ENCODE measurements at places on chromosomes 11 and 22.

DNA sequence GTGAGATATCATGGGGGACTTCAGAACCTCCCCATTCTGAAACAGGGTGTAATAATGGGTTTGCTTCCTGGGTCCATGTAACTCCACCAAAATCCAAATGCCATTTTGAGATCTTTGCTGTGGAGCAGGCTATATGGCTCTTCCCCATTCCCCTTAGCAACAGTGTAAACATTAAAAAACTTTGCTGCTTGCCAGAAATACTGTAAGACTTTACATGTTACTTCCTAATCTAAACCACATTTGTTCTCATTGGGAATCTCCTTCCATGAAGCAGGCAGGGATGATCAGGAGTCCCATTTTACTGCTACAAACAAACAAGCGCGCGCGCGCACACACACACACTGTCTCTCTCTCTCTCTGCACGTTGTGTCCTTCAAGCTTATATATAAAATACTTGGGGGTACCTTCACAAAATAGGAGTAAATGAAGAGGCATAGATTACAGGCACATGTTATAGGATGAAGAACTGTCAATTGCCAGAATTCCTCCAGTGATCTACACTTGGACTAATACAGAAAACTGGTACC lies 86.5 kb downstream of the ANO3 start:
- DNase-seq = peak; percentile 82

GRCh38 chr22:39932918-39933649 lies 27.1 kb upstream of the TMA7B start:
- no peak for DNase-seq

- no peak for DNase-seq
Measured at GRCh38 chr11:85756401-85757200, 54.3 kb downstream of the SYTL2 start.

DNA sequence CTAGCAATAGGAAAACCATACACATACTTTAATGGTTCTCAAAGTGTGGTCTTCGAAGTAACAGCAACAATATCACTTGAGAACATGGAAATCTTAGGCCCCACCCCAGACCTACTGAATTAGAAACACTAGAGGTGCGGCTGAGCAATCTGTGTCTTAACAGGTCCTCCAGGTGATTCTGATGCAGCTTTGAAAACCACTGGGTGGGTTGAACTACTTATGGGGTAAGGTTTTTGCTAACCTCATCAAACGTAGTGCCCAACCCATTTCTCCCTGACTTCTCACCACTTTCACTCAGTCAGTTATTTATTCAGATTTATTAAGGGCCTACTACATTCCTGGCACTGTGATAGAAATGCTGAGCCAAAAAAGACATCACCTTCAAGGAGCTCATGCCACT lies 3.7 kb downstream of the MPZL2 start:
- DNase-seq = no peak

- DNase-seq = no peak
Measured at GRCh38 chr11:129189646-129190045, 2.5 kb downstream of the ARHGAP32 start.

DNA sequence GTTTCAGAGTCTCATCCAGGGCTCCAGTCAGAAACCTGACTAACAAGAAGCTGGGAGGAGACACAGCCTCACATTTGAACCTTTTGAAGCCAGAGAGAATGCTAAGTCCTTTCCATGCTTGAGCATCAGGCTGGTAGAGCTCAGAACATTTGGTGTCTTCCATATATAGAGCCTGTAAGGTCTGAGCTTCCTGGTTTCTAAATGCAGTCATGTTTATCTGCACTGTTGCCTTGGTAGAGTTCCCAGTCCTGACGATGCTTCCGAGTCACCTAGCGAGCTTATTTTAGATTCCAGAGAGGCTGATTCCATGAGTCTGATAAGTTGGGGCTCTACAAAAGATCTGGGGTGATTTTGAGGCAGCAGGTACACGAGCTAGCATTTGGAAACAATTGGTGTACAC lies 68.4 kb upstream of the SORL1 start:
- no peak for DNase-seq

DNA sequence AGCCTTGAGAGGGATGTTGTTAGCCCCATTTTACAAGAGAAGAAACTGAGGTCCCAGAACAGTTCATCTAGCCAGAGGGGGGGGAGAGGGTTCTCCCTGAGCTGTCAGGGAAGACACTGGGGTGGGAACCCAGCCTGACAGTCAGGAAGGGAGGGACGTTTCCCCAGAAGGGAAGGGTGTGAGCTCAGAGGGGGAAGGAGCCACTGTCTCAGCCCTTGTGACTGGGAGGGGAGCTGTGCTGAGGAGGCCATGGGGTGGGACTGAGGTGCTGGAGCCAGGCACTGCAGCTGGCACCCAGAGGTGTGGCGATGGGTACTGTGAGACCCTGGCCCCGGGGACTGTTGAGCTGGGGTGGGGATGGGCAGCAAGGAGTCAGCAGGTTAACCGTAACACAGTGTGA lies 35.7 kb downstream of the DAGLA start:
- DNase-seq = no peak

DNA sequence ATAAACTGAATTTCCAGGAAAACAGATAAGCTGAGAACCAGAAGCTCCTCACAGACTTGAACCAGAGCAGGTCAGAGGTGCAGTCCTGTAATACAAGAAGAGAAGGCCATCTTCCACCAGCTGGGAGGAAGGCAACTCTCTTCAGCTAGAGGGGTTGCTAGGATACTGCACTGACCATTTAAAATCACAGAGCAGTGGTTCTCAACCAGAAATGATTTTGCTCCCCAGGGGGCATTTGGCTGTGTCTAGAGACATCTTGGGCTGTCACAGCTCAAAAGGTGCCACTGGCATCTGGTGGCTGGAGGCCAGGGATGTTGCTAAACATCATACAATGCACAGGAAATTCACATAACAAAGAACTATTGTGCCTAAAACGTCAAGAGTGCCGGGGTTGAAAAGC lies 17.2 kb downstream of the OPCML start:
- DNase-seq = no peak

GRCh38 chr11:86782742-86783141 lies 17.6 kb upstream of the PRSS23 start:
- no peak for DNase-seq

DNA sequence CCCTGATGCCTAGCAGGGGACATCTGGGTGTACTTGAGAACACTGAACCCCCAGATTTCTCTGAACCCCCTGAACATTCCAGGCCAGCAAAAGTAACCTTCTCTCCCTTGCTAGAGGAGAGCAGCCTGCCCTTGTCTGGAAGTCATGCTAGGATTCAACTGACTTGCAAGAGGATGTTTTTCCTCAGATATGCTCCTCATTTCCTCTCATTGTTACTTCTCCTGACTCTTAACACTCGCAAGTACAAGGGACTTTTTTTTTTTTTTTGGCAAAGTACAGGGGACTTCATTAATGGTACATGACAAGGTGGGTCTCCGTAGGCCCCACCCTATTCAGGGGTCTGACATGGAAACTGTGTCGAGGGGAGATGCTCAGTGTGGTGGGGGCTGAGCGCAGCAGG lies 6.3 kb upstream of the MCHR1 start:
- no peak for DNase-seq

GRCh38 chr11:61800331-61801281 lies 7.9 kb downstream of the FEN1 start:
- DNase-seq = no peak

DNA sequence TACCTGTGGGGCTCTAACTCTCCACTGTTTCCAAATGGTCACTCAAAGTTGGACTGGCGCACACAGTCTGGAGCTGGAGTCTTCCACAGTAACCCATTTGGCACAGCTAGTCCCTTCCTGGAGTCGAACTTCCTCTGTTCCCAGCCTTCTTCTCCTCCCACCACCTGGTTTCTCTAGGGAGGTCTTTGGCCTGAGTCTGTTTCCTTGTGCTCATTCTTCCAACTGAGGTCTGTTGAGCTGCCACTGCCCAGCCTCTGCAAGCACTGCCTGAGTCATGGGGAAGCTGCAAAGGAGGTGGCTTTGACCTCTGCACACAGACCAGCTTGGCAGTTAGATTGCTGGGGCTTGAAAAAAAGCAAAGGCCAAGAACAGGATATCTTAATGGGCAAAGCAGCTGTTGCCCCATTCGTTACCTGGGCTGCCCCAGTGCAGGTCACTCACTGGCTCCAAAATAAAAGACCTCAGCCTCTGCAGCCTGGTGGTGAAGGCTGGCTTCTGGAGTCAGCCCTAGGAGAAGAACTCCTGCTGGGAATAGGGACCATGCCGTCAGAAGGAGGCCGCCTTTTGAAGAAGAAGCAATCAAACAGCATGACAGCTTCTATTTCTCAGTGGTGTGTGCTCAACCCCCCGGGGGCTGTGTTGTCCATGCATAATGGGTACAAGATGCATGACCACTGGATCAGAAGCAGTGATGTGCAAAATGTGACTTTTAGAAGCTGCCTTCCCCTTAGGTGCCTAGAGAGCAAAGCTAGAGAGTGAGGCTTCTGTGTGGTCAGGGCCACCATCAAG lies 3.0 kb downstream of the ADAMTS15 start:
- no peak for DNase-seq

GRCh38 chr11:111797145-111797581 lies 31.0 kb upstream of the PPP2R1B start:
- peak; percentile 37 for DNase-seq

DNA sequence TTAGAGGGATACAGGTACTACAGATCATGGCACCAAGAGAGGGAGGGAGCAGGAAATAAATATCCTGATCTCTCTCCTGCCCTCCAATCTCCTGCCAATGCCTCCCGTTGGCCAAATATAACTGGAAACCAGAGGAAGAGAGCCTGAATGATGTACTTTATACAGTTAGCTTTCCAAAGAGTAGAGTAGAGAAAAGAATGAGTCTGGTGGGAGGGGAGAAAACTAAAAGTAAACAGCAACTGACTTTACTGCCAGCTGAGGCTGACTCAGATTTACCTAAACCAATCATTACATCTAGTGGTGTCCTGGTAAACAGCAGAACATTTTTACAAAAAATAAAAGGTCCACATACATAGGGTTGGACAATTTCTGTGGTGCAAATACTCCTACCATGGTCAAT lies 5.1 kb downstream of the MPZL3 start:
- no peak for DNase-seq

- DNase-seq = no peak
Measured at GRCh38 chr11:64458997-64459396, 100.0 kb downstream of the RPS6KA4 start.

- peak; percentile 57 for DNase-seq
Measured at GRCh38 chr11:86523738-86524619, 148.4 kb downstream of the ME3 start.

DNA sequence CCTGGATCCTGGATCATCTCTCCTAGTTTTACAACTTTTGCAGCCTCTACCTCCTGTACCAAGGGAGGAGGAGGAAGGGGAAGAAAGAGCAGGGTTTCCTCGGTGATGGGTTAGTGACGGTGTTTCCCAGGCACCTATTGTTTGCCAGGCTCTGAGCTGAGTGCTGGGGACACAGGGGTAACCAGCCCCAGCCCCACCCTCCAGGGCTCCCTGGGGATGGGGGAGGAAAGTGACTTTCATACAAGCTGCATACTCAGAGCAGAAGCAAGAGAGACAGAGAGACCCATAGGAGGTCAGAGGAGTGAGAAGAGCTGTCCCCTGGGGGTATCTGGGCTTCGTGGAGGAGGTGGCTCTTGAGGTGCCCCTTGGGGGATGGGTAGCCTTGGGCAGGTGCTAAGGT lies 89.4 kb upstream of the THY1 start:
- DNase-seq = no peak

DNA sequence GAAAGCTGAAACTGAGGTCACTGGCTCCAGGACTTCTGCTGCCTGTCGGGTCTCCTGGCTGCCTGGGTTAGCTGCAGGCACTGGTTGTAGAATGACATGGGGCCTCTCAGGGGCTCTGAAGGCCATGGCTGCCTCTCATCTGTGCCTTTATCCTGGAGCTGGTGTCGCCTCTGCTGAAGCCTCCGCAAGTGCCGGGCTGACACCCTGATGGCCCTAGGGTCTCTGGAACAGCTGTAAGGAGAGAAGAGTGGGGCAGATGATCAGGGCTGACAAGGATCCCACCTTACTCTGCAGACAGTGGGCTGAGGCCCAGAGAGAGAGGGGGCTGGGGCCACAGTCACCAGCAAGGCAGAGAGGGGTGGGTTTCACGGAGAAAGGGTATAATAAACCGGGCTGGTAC lies 4.6 kb downstream of the PLA2G3 start:
- DNase-seq = no peak

DNA sequence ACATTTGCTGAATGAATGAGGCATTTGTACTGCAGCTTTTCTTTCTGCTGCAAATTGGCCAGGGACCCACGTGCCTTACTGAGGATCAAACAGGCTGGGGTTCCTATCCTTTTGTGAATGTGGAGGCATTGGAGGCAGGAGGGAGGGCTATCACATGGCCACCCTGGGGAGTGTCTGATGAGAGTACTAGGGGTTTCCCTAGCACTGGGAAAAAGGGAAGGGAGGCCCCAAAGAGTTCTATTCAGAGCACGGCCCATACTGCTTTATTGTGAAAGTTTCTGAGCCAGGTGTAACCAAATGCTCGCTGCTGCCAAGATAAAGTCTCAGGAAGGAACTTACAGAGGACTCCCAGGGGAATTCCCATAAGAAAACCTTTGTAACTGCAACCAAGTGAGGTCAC lies 78.4 kb upstream of the ANO1 start:
- no peak for DNase-seq

GRCh38 chr11:24391167-24391566 lies 105.7 kb upstream of the LUZP2 start:
- DNase-seq = no peak

GRCh38 chr11:104254347-104254746 lies 90.4 kb upstream of the PDGFD start:
- DNase-seq = peak; percentile 11

DNA sequence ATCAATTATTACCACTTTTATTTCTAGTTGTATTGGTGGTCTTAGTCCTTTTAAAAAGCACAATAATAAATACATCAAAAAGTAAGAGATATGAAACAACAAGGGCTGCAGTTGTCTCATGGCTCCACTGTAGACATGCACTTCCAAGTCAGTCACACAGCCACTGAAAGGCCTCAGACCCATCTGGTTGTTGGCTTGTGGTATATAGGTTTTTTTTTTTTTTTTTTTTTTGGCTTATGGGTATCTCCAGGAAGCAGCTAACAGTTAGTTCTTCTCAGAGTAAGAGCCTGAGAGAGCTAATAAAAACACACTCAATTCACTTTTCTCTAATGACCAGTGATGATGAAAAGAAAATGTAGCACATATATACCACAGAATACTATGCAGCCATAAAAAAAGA lies 6.0 kb upstream of the OR52E6 start:
- no peak for DNase-seq

DNA sequence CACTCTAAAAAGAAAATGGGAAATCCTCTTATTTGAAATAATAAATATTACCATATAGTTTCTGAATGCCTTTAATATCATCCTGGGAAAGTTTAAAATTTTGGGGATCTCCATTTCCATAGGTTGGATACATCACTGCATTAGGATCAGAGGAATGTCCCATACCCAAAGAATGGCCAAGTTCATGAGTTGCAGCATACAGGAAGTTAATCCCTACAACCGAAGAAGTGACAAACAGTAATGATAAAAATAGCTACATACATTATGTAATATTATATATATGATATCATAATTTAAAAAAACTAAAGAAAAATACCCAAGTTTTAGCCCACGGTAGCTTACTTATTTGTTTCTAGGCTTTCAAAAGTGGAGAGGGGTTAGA lies 7.4 kb downstream of the MMP7 start:
- no peak for DNase-seq
